Dorsolateral prefrontal cortex (tissue), 122 donors: ENCODE measurements at places on chromosomes 3 and 15. TPM values are rescaled to one million over a fixed set of nuclear protein-coding genes. Genes with fewer than 3 reads are reported as not detected.

Gene SLC12A1
- total RNA-seq: 2.2 TPM

Gene RAB43
- 13.0 TPM for total RNA-seq

Gene CCDC191
- 11.5 TPM for total RNA-seq

Gene COL6A5
- not detected for total RNA-seq

Gene DOCK3
- total RNA-seq: 93.6 TPM
